Activated T-cell treated with anti-CD3 and anti-CD28 coated beads, Interleukin-2, amount 50 U/mL, for 1 hour (primary cell): ENCODE measurements at places on chromosomes 5 and 9.

DNA sequence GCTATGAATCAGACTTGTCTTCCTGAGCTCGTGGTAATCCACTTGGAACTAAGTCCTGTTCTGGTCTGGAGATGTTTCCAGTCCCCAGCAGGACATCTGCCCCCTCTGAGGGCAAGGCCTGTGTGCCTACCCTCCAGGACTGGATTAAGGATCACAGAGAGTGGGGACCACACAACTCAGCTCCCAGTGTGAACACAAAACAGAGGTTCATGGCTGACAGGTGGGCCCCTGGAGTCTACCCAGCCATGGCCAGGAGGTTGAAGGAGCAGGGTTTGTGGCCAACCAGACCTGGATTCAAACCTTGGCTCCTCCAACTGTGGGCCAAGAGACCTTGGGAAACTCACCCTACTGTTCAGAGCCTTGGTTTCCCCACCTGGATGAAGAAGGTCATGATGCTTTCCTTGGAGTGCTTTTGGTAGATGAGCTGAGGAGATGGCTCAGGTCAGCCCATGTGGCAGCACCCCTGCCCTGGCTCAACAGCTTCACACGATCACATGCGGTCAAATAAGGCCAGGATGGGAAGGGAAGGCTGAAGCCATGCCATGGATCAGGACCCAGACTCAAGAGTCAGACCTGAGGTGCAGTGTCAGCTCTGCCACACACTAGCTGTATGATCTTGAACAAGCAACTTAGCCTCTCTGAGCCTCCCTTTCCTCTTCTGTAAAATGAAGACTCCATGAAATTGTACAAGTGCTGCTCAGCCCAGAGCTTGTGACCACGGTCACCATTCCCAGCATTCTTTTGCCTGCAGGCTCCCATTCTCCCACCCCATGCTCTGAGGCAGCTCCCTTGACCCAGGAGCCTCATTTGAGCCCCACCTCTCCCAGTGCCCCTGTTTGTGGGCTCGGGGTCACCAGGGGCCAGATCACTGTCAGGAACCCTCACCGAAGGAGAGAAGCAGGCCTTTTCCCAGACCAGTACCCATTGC lies 27.3 kb upstream of the ANGPTL2 start:
- no peak for DNase-seq

- DNase-seq, result no peak
These were observed 15.7 kb downstream of the FTMT start for GRCh38 chr5:121867403-121867802.

GRCh38 chr5:156826150-156826549 lies 23.9 kb upstream of the PPP1R2B start:
- no peak for DNase-seq

DNA sequence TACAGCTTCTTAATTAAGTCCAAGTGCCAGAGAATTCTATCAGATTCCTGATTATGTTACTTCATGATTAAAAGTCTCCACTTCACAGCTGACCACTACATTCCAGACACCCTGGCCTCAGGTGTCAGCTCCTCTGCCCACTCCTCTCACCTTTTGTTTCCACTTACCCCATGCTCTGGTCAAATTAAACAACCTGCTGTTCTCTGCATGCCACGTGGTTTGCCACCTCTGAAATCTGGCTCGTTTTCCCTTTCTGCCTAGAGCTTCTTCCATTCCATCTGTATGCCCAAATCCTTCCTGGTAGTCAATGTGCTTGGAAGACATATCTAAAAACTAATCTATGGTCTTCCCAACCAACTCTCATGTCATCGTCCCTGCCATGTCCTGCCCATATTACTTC lies 158.6 kb downstream of the ICE1 start:
- no peak for DNase-seq

- DNase-seq, result no peak
These were observed 34.2 kb upstream of the STRBP start for GRCh38 chr9:123302348-123303214.

DNA sequence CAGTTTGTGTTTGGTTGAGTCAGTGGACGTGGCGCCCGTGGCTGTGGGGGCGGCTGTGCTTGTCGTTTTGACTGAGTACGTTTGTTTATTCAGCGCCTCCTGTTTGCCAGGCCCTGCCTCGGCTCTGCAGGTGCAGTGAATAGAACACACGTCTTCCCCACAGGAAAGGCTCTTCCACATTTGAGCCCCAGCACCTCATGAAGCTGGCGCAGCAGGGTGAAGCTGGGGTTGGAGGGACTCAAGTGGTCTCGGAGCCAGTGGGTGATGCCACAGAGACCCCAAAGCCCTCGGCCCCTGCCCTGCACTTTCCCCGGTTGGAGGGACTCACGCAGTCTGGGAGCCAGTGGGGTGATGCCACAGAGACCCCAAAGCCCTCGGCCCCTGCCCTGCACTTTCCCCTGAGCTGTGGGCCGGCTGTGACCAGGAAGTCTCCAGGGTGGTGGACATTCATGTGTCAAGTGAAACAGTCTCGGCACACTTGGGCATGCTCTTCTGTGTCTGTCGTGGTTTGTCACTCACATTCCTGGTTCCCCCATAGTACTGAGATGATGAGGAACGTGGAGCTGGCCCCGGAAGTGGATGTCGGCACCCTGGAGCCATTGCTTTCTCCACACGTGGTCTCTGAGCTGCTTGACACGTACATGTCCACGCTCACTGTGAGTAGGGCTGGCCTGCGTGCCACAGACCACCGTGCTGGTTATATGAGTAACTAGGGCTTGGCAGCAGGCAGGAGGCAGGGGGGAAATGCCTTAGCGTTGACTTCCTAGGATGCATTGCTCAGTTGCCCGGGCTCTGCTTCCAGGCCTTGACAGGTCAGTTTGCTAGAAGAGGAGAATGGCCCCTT lies 13.6 kb downstream of the EXOC3 start:
- DNase-seq, result no peak

- no peak for DNase-seq
These were observed 19.6 kb upstream of the FLT4 start for GRCh38 chr5:180668835-180669596.
